Lung microvascular endothelial cell (primary cell): ENCODE measurements at places on chromosomes 1 and 21.

DNA sequence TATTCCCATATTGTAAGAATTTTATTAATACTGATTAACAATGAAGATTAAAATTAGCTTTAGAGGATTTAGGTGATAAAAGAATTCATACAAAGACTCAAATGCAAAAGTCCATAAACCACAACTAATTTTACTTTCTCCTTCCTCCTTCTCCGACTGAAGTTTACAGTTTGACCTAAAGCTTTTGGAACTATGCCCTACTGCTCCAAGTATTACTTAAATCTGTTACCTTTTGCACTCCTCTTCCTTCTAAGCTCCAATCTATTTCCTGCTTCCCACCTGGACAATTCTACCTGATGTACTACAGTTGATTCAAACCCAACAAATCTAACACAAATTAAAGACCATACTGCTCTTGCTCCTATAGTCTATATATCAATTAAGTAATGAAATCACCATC, 36.3 kb downstream of the ANKRD13C start:
- no peak for DNase-seq

- DNase-seq = no peak
These were observed 27.2 kb upstream of the TDRD10 start for GRCh38 chr1:154474802-154475201.

DNA sequence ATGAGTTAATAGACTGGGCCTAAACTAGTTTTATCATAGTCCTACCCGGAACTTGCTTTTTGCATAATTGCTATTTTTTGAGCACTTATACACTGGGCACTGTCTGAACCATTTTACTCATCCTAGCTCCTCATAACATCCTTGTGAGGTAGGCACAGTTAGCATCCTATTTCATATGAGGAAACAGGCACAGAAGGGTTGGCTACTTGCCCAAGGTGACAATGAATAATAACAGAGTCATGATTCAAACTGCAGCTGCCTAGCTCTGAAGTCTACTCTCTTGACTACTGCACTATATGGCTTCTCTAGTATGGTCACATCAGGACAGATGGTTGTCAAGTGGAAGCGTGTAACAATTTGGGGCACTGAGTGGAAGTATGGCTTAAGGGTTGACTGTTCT, 18.2 kb upstream of the RC3H1 start:
- DNase-seq = peak; percentile 71

DNA sequence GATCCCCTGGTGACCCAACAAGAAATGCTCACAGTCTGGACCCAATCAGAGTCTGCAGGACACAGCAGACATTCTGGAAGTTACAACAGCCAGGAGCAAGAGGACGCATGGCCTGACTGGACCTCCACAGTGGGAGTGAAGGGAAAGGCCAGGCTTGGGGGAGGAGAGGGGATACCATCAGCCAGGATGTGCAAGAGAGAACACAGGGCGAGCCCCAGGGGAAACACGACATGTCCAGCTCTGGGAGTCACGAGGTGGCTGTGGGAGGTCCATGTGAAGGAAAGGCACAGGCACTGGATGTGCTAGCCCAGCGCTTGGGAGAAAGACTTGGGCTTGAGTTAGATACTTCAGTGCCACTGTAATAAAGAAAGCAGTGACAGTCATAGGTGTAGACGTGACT, 87.3 kb downstream of the HSF2BP start:
- no peak for DNase-seq

DNA sequence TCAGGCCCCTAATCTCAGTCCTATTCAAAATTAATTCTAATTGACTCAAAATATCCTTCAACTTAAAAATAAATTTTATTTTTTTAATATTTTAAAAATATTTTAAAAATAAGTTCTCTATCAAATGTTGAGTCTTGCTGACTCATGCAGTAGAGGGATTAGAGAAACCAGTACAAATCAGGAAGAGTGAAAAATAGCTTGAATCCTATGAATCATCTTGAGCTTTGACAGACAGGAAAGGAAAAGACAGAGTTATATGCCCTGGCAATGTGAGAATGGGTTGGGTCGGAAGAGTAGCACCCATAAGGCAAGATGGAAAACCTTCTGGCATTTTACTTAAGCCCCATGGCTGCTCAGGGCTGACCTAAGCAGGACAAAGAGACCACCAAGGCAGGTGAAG, 346.6 kb upstream of the RUNX1 start:
- DNase-seq = peak; percentile 81

GRCh38 chr1:165303386-165303785, 53.1 kb downstream of the LMX1A start:
- no peak for DNase-seq

GRCh38 chr1:175132436-175132835, 60.1 kb downstream of the KIAA0040 start:
- DNase-seq = no peak

- peak; percentile 16 for DNase-seq
These were observed 355.6 kb upstream of the ST6GALNAC5 start for GRCh38 chr1:76511558-76512179.

DNA sequence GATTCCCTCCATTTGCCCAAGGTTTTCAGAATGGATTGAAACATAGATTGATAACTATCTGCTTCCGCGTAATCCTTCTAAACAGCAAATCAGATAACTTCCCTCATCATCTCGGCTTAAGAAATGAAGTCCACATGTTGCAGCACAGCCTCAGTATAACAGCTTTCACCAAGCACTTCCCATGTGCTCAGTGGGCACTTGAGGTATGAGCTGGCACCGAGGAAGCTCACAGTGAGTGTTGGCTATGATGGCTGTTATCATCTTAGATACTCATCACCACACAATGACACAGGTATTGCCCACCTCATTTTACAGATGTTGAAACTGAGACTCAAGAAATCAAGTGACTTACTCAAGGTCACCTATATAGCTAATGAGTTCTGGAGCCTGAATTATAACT, 43.2 kb downstream of the RCSD1 start:
- DNase-seq = no peak

DNA sequence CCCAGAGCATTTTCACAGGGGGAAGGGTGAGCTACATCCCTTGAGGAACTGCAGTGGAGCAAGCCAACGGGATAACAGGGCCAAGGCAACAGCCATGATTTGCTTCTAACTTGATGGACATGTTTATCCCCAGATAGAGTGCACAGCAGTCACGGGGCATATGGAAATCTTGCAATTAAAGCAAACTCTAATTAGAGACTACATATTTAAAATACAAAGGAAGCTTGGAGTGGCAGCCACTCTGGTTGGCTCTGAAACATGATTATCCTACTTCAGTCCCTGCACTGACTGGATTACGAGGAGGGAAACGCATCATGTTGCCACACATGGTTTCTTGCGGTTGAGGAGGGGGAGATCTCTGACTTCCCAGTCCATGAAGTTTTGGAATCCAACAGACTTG, 60.8 kb downstream of the BEND5 start:
- no peak for DNase-seq

DNA sequence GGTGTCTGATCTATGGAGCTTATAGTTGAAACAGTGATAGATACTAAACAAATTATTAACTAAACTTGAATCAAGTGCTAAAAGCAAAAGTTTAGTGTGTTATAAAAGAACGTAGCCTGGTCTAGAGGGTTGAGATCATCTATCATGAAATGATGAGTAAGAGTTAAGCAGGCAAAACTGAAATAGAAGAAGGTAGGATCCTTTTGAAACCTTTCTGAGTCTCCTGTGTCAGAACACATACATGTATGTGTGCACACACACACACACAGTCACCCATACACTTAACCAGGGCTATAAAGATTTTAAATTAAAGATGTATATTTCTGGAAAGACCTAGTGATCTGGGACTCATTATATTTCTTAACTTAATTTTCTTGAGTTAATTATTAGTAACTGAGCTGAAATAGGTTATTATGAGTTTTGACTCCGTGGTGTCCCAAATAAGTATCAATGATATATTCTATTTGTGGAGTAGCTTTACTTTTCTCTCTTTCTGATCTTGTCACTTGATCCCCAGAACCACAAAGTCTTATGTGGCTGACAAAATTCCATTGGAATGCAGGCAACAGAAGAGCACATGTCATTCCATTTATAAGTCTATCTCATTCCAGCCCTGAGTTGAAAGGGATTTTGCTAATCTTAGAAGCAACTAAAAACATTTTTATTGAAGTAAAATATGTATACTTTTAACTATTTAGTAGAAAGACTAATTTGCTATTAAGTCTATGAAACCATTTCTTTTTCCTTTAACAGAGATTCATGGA, 70.7 kb downstream of the PRRX1 start:
- DNase-seq = no peak

- DNase-seq = peak; percentile 62
These were observed 553.0 kb downstream of the SMYD3 start for GRCh38 chr1:245953876-245954660.

GRCh38 chr1:36269408-36269838, 36.7 kb upstream of the SH3D21 start:
- no peak for DNase-seq

- DNase-seq = no peak
These were observed 4.2 kb upstream of the INTS3 start for GRCh38 chr1:153723687-153724086.
